ENCODE measurements at places on chromosomes 13 and 19. TPM values are rescaled to one million over a fixed set of nuclear protein-coding genes. Genes with fewer than 3 reads are reported as not detected.

The AKAP8L gene
- 49.5 TPM for total RNA-seq

The IGSF23 gene
- total RNA-seq: not detected

The ZNF787 gene
- total RNA-seq: 26.7 TPM

The PRODH2 gene
- not detected for total RNA-seq

The ZNF155 gene
- total RNA-seq: 6.3 TPM

The RHPN2 gene
- total RNA-seq: 17.2 TPM

The SHD gene
- not detected for total RNA-seq

The PSG6 gene
- total RNA-seq: not detected

The AMH gene
- total RNA-seq: 2.0 TPM

The PABPC3 gene
- total RNA-seq: 0.22 TPM

The CCDC8 gene
- total RNA-seq: 13.7 TPM

The PSPC1 gene
- total RNA-seq: 75.0 TPM

The KLK4 gene
- not detected for total RNA-seq

The DLL3 gene
- total RNA-seq: not detected

The ZSCAN5C gene
- total RNA-seq: not detected

The PIAS4 gene
- 33.8 TPM for total RNA-seq

The SIGLEC8 gene
- total RNA-seq: not detected

The ATXN8OS gene
- total RNA-seq: not detected

The ACER1 gene
- total RNA-seq: not detected

The WDR88 gene
- not detected for total RNA-seq

The PPM1N gene
- 1.1 TPM for total RNA-seq

The CBY2 gene
- not detected for total RNA-seq

The WDR87 gene
- total RNA-seq: under 0.01 TPM

The RXFP2 gene
- not detected for total RNA-seq

The BLOC1S3 gene
- total RNA-seq: 5.9 TPM

The CPT1C gene
- 1.6 TPM for total RNA-seq

The CDKN2D gene
- total RNA-seq: 0.76 TPM

The MAN2B1 gene
- total RNA-seq: 50.6 TPM

The TEX29 gene
- total RNA-seq: not detected

The ZNF468 gene
- total RNA-seq: 30.1 TPM

The SIGLEC14 gene
- total RNA-seq: not detected

The OR7C1 gene
- 3.5 TPM for total RNA-seq

All from placental epithelial cell (primary cell).